Cardiac fibroblast (primary cell): ENCODE measurements at places on chromosomes 12 and 14.

DNA sequence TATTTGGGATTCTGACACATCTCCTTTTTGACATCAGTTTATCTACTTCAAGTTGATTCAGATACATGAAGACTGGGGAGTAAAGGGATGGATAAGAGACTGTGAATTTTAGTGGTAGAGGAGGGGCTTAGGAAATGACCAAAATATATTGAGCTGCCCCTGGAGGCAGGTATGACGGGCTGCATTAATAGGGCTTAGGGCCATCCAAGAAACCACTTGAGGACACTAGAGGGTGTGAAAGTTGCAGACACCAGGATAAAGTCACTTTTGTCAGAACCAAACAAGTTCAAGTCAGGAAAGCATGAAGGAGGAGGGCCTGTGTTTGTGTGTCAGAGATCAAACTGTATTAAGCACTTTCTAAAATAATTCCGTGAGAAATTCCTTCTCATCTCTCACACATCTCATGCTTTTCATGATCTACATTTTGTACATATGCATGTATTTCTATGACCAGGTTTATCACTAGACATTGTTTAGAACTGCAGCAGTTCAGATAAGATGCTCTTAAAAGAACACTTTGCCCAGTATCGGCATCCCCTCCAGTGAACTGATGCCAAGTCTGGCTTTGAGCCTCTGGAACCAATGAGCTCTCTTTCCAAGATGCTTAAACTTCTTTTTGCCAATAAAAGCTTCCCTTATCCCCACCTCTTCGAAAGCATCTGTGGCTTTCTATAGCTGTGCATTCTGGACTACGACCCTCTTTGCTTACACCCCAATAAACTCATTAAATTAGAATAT, 136.9 kb downstream of the SLC38A1 start:
- DNase-seq = peak; percentile 8

- DNase-seq = peak; percentile 92
Observed at GRCh38 chr14:50961605-50962221, 17.4 kb upstream of the PYGL start.

- no peak for DNase-seq
Observed at GRCh38 chr14:104729835-104730181, 5.8 kb downstream of the ADSS1 start.

- peak; percentile 88 for DNase-seq
Observed at GRCh38 chr12:105986779-105987684, 151.7 kb downstream of the NUAK1 start.

DNA sequence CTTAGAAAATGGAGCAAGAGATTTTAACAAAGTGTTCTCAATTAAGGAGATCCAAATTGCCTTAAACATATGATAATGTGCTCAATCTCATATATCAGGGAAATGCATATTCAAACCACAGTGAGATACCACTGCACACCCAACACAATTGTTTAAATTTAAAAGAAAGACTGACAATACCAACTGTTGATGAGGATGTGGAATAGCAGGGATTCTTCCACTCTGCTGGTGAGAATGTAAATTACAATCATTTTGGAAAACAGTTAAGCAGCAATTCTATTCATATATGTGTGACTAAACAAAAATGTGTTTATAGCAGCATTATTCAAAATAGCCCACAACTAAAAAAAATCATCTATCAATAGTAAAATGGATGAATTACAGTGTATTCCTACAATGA, 144.2 kb downstream of the KICS2 start:
- DNase-seq = peak; percentile 40

GRCh38 chr12:5656836-5657235, 224.9 kb downstream of the NTF3 start:
- DNase-seq = no peak

- no peak for DNase-seq
Observed at GRCh38 chr12:24901576-24902461, 47.1 kb downstream of the BCAT1 start.

GRCh38 chr12:71445071-71445470, 5.5 kb downstream of the LGR5 start:
- no peak for DNase-seq

DNA sequence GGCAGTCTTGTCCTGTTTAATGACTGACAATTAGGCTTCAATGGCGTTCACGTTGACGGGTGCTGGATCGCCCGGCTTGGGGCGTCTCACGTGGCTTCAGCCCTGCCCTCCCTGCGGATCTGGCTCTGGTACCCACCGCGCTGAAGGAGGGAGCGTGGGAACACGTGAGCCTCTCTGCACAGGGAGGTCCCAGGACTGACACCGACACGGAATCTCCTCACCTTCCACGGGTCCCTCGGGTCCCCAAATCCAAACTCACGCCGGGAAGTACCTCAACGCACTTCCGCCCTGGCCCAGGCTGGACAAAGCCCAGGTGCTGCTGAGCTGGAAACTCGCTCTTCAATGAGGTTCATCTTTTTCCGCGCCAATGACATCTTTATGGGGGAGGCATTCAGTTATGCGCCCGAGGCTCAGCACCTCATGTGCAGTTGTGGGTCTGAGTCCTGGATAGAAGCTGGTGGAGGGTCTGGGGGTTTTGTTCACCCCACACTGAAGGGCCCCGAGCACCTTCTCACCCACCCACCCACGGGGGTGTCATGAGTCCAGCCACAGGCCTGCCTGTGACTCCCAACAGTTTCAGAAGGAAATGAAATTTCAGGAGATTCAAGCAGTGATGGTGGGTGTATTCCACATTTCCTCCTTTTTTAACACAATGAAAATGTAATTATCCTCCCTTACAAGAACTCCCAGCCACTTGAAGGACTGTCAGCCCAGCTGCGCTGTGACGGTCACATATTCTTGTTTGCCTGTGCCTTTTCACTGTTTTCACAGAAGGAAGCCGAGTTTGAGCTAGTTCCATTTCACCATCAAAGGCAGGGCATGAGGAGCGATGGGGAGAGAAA, 251.7 kb upstream of the SFSWAP start:
- no peak for DNase-seq

DNA sequence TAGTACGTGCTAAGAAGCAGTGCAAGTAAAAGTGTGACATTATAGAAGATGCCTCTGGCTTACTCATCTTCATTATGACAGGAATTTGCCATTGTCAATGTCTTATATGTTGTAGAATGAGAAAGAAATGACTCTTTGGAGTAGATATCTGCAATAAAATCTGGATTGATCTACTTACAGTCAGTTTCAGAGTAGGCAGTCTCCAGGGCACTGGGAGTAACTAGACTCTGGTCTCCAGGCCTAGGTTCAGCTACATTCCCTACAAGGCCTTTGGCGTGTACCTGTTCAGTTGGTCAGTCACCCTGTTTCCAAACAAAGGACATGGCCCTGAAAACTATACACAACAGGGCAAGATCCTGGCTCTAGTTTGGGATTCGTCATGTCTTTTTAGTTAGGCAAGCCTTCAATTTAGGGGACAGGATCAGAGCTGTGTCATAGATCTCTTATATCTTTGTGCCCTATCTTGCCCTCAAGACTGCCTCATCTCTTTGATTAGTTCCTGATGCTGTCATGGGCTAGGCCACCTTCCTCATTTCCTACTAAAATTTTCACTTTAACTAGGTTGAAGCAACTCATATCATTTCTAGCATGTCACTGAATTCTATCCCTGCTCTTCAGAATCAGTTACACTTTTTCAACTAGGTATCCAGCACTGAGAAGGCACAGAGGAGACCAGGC, 410.0 kb downstream of the RAD51B start:
- no peak for DNase-seq

- DNase-seq = peak; percentile 78
Observed at GRCh38 chr14:74843653-74844052, 32.3 kb downstream of the PROX2 start.

DNA sequence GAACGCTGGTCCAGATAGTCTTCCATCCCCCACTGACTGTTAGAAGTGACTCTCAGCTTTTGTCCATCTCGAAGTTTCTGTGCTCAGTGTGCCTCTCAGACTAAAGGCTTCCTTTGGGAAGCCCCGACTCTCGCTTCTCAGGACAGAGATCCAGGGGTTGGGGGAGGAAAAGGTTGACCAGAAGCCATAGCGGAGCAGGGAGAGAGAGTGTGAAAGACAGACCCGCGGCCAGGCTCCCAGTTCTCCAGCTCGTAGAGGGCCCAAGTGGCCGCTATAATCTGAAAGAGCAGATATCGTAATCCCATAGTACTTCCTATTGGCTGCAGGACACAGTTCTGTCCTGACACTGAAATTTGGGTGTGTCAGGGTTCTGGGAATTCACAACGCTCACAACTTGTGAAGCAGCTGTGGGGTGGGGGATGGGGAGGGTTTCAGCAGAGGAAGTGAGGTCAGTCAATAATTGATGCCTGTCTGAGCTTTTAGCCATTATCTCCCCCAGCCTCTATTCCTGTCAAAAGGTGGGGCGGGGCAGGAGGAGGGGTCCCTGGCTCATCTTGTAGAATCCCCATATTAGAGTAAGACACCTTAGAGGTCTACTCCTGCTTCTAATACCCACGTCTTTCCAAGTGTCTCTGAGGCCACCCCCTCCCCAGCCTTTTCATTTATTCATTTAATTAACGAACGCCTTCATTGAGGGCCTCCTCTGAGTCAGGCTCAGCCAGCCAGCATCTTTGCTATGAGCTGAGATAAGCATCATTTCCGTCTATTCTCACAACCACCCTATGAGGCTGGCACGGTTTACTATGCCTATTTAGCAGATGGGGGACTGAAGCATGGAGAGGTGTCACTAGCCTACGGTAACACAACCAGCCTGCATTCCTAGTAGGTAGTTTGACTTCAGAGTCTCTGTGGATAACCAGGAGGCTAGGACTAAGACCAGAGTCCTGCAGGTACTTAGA, 1.6 kb upstream of the ACVRL1 start:
- peak; percentile 90 for DNase-seq

DNA sequence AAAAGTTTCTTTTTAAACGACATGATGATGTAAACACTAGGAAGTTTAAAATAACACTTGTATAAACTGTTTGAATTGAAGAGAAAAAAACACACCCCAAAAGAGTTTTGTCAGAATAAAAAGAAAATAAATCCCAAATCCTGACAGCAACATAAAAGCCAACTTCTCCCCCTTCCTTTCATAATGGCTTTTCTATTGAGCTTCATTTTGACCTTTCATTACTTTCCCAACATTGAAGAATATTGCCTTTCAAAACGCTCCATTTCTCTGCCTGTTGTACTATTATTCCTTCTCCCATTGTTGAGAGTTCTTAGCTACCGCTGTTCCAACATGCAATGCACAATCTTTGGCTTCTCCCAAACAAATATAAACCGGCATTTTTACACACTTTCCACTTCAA, 448.5 kb downstream of the BCAT1 start:
- DNase-seq = no peak

- no peak for DNase-seq
Observed at GRCh38 chr12:106046947-106047346, 91.8 kb downstream of the NUAK1 start.

GRCh38 chr14:67574806-67575205, 25.3 kb downstream of the PIGH start:
- no peak for DNase-seq

DNA sequence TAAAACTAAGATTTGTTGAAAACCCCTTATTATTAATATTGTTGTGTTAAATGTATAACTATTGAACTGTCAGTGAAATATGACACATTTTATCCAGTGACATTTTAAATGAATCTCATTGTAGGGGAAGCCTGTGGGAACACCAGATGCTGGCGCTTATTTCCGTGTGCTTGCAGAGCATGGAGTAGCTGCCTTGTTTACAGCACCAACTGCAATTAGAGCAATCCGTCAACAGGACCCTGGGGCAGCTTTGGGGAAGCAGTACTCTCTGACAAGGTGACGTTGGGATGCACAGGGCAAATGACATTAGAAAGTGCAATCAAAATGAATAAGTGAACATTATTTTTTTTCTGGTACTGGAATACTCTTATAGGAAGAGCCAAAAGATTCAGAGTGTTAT, 96.8 kb downstream of the ACSS3 start:
- DNase-seq = no peak

DNA sequence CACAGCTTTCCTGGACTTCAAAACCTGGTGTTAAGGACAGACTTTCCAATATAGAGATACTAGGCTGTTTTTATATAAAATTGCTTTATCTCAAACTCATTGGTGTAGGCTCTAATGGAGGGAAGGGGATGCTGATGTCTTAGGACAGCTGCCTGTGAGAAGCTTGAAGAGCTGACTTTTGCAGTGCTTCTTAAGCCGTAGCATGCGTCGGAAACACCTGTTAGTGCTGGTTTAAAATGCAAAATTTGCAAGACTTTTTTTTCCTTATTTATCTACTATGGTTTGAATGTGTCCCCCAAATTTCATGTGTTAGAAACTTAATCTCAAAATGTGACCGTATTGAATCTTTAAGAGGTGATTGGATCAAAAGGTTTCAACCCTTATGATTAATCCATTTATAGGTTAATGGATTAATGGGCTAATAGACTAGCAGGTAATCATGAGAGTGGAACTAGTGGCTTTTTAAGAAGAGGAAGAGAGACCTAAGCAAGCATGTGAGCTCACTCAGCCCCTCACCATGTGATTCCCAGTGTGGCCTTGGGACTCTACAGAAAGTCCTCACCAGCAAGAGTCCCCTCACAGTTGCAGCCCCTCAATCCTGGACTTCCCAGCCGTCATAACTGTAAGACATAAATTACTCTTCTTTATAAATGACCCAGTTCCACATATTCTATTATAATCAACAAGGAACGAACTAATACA, 60.9 kb upstream of the FUT8 start:
- DNase-seq = no peak

- peak; percentile 94 for DNase-seq
Observed at GRCh38 chr14:90409209-90409730, 12.4 kb downstream of the CALM1 start.

- DNase-seq = no peak
Observed at GRCh38 chr14:48874711-48875110, 711.5 kb downstream of the RPS29 start.

- DNase-seq = peak; percentile 56
Observed at GRCh38 chr14:78836777-78837176, 666.6 kb downstream of the NRXN3 start.

DNA sequence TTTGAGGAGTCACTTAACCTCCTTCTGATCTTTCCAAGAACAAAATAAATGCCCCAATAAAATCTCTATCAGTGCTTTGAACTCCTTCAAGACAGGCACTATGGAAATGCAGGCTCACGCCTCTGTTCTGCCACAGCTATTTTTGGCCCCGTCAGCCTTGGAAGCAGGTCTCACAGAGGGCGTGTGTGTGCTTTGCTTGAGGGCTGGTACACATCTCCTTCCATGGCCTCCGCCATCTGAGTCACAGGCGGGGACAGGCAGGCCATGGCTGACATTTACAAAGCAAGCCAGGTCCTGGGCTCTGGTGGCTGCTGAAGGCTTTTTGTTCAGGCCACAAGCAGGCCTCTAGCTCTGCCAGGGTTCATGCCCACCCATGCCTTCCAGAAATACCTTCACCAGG, 16.0 kb downstream of the PRIMA1 start:
- DNase-seq = no peak

GRCh38 chr12:67042697-67043131, 226.4 kb upstream of the CAND1 start:
- peak; percentile 3 for DNase-seq

DNA sequence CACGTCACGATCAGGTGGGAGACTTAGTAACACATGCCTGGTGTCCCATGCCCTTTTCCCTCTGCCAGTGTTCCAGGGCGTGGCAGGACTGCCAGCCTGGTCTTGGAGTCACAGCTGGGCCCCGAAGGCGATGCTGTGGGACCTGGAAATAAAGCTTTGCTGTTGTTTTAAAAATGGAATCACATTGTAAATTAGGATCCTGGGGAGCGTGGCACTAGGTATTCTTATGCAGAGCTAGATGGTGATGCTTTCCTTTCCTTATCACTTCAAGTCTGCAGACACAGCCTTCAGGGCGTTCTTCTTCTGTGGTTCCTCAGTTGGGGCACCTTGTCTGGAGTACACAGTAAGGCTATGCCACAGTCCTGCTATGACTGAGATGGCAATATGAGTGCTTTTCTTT, 64.6 kb downstream of the BICD1 start:
- DNase-seq = no peak

- no peak for DNase-seq
Observed at GRCh38 chr12:117216686-117217085, 26.4 kb upstream of the FBXO21 start.
